H1 (cell line): ENCODE measurements at places on chromosomes 4 and X. TPM values are rescaled to one million over a fixed set of nuclear protein-coding genes. Genes with fewer than 3 reads are reported as not detected.

GRCh38 chr4:164906368-164906767, 29.4 kb downstream of the APELA start:
- no peak for DNase-seq

DNA sequence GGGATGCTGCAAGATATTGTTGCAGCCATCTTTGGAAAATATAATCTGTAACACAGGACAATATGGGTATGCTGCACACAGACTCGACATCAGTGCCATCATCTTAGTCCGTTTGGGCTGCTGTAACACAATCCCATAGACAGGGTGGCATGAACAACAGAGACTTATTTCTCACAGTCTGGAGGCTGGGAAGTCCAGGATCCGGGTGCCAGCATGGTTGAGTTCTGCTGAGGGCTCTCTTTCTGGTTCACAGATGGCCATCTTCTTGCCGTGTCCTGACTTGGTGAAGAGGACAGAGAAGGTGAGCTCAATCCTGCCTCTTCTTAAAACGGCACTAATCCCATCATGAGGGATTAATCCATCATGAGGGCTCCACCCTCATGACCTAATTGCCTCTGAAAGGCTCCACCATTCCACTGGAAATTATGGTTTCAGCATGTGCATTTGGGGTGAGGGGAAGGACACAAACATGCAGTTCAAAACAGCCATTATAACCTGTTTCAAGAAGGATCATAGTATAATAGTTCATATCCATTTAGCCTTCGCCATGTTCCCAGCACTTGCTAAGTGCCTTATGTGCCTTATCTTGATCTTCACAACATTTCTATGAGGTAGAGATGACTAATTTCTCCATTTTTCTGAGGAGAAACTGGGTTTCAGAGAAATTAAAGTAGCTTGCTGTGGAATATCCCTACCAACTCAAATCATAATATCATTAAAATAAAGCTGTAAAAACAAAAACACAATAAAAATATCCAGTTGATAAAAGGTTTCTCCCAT, 27.9 kb upstream of the SPP1 start:
- DNase-seq = no peak

DNA sequence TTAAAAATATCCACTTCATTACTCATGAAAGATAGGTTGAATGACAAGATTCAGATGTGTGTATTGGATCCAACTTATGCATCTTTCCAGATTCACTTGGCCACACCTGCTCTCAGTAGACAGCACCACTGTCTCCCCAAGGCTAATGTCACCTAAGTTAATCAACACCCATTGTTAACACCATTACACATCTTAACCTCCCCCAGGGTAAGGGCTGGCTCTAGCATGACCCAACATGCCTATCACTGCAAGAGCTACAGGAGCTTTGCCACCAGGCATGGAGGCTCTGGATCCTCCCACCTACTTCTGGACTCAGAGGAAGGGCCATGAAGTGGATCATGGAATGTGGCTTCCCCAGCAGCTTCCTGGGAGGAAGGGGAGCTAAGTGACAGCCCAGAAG, 32.8 kb upstream of the LSM6 start:
- no peak for DNase-seq

DNA sequence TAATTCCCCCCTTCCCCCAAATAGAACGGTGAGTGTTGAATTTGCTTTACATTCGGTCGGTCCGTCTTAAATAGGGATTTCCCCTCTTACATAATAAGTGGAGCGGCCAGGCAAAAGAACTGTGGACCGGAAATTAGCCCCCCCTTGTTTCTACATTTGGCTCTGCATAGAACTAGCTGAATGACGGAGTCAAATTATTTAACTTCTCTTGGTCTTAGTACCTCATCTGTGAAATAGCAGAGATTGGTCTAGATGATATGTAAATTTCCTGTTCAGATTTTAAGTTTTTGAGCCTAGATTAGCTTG, 1.3 kb downstream of the SPATA18 start:
- DNase-seq = no peak

MAGEB10 gene
- total RNA-seq = not detected in 2 replicates

GRCh38 chr4:148341980-148342800, 100.0 kb downstream of the NR3C2 start:
- DNase-seq = no peak

- no peak for DNase-seq
These were observed 46.7 kb downstream of the DDX60L start for GRCh38 chr4:168433571-168433970.

GRCh38 chrX:119189595-119189994, 46.5 kb upstream of the PGRMC1 start:
- no peak for DNase-seq

GRCh38 chrX:96906741-96907140, 23.0 kb downstream of the RPA4 start:
- no peak for DNase-seq

GRCh38 chr4:25638806-25639205, 16.8 kb upstream of the SLC34A2 start:
- no peak for DNase-seq

SPIN2A gene
- total RNA-seq = 4.2 and 4.5 TPM in 2 replicates

- no peak for DNase-seq
These were observed 462.1 kb downstream of the PCDH11X start for GRCh38 chrX:92241249-92241648.

GRCh38 chrX:51336584-51336983, 4.0 kb downstream of the NUDT10 start:
- no peak for DNase-seq

C1QTNF7 gene
- not detected in 2 replicates for total RNA-seq

CD99L2 gene
- 6.6 and 8.5 TPM in 2 replicates for total RNA-seq

NR3C2 gene
- 3.0 and 3.9 TPM in 2 replicates for total RNA-seq

- DNase-seq = no peak
These were observed 64.3 kb downstream of the SCML2 start for GRCh38 chrX:18290200-18290599.

- DNase-seq = no peak
These were observed 3.2 kb downstream of the ACOX3 start for GRCh38 chr4:8437281-8437680.

GAB1 gene
- 19.1 and 21.3 TPM in 2 replicates for total RNA-seq

- DNase-seq = no peak
These were observed 208.8 kb upstream of the CLNK start for GRCh38 chr4:10893395-10893794.

GRCh38 chr4:142961866-142962265, 115.8 kb upstream of the INPP4B start:
- no peak for DNase-seq

- DNase-seq = no peak
These were observed 7.7 kb upstream of the PGM2 start for GRCh38 chr4:37818752-37819151.

DNA sequence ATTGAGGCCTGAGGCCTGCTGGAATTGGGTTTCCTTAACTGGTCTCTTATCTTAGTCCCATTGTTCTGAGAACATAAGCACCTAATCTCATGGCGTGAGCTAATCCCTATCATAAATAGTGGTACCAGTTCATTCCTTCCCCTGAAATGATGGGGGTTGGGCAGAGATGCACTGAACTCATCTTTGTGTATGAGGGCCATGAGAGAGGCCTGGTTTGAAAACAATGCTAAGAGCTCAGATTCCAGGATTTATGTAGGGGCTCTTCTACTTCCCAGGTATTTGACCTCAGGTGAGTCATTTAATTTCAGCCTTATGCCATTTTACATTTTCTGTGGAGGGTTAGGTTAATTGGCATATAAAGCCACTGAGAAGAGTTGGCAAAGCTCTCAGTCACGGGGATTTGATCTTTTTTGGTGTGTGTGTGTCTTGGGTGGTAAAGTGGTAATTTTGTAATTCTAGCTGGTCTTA, 4.4 kb downstream of the RBM3 start:
- DNase-seq = no peak

GRCh38 chr4:89860971-89861370, 24.0 kb upstream of the SNCA start:
- DNase-seq = no peak

- DNase-seq = no peak
These were observed 830.8 kb upstream of the POU3F4 start for GRCh38 chrX:82677286-82677685.

GRCh38 chrX:34638116-34638515, 19.0 kb downstream of the TMEM47 start:
- no peak for DNase-seq

DNA sequence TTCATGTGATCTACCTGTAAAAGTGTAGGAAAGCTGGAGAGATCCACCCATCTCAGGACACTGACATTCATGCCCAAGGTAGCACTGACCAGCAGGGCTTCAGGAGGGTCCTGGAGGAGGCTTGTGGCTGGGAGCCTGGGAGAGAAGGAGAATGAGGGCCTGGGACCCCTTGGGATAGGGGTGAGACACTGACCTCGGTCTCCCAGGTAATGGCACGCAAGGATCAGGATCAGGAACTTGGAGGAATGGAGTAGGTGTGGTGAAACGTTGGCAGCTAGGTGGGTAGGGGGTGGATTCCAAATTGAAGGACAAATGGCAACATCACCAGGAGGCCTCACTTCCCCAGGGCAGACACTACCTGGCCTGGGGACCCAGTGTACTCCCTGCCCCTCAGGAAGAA, 12.4 kb upstream of the RGS12 start:
- DNase-seq = no peak

- DNase-seq = no peak
These were observed 435.2 kb upstream of the CTSO start for GRCh38 chr4:156388826-156389225.

DNA sequence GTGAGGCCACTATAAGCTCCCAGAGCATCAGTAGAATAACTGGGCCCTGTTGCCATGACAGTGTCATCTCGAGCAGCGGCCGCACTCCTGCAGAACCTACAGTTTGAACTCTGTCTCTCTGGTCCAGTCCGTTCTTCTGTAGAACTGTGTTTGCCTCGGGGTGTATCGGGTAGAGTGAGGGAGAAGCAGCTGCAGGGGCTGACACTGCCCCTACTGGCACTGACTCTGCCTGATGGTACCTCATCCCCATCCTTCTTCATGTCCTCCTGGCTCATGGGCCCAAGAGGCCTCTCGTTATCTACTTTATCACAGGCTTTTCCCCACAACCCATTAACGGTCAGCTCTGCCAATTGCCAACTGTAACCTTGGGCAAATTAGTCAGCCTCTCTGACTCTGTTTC, 96.5 kb downstream of the NPNT start:
- no peak for DNase-seq

GAGE12J gene
- total RNA-seq = not detected in 2 replicates

- no peak for DNase-seq
These were observed 2.1 kb downstream of the UCHL1 start for GRCh38 chr4:41258783-41259182.

GRCh38 chr4:7034262-7035081, 8.7 kb upstream of the TADA2B start:
- DNase-seq = no peak

DNA sequence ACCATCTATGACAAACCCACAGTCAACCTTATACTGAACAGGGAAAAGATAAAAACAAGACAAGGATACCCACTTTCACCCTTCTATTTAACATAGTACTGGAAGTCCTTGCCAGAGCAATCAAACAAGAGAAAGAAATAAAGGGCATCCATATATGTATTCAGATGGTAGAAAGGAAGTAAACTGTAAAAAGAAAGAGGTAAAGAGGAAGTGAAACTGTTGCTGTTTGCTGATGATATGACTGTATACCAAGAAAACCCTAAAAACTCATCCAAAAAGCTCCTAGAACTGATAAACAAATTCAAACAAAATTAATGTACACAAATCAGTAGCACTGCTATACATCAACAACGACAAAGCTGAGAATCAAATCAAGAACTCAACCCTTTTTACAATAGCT, 538.7 kb upstream of the PABPC4L start:
- no peak for DNase-seq

GRCh38 chr4:144666539-144667175, 20.7 kb downstream of the HHIP start:
- DNase-seq = no peak

HMGN5 gene
- 20.4 and 23.9 TPM in 2 replicates for total RNA-seq

BCAP31 gene
- 157 and 159 TPM in 2 replicates for total RNA-seq

GRCh38 chrX:131739823-131740222, 195.9 kb downstream of the OR13H1 start:
- DNase-seq = no peak

ENPEP gene
- total RNA-seq = 0.61 and 0.63 TPM in 2 replicates

- DNase-seq = no peak
These were observed 11.9 kb upstream of the VSIG1 start for GRCh38 chrX:108032944-108033343.

GRCh38 chr4:186104890-186105646, 564 bp downstream of the FAM149A start:
- DNase-seq = no peak

NRK gene
- 7.0 and 8.3 TPM in 2 replicates for total RNA-seq

ARSD gene
- 3.2 and 3.4 TPM in 2 replicates for total RNA-seq

ABCG2 gene
- 3.4 and 4.6 TPM in 2 replicates for total RNA-seq

GRCh38 chr4:107317611-107318010, 281.5 kb upstream of the DKK2 start:
- no peak for DNase-seq

CFAP99 gene
- not detected in 2 replicates for total RNA-seq

DNA sequence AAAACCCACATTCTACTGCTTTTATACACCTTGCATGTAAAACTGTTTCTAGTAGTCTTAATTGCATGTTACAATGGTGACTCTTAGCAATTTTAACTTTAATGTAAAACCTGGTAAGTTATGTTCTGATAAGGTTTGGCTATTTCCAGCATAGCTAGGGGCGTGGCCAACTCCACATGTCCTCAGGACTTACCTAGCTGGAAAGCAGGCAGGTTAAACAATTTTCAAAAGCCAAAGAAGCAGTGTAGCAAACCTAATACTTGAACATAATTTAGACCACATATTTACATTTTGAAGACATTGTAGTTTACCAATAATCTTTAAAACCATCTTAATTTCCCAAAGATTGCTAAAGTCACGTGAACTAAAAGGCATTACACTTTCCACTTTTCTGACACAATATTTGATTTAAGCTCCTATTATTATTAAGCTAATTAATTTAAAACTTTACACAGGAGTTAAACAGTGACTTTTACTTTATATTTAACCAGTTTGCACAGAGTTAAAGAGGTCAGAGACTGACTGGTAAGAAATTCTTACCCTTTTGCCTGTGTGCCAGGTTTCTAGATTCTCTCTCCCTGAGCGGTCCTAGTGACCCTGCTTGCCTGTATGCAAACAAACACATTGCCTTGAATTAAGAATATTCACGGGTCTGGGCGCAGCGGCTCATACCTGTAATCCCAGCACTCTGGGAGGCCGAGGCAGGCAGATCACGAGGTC, 88.2 kb downstream of the GLUD2 start:
- no peak for DNase-seq
